HFFc6 (cell line): ENCODE measurements at places on chromosomes 11 and 22. TPM values are rescaled to one million over a fixed set of nuclear protein-coding genes. Genes with fewer than 3 reads are reported as not detected.

RASGRP2 gene
- 0.46 TPM in 1 of 3 replicates, not detected in the others for total RNA-seq

UBQLNL gene
- 0.09 to 0.21 TPM in 2 of 3 replicates, not detected in the other for total RNA-seq

GRCh38 chr11:119982517-119983239 lies 155.2 kb downstream of the TRIM29 start:
- no peak for DNase-seq

DNA sequence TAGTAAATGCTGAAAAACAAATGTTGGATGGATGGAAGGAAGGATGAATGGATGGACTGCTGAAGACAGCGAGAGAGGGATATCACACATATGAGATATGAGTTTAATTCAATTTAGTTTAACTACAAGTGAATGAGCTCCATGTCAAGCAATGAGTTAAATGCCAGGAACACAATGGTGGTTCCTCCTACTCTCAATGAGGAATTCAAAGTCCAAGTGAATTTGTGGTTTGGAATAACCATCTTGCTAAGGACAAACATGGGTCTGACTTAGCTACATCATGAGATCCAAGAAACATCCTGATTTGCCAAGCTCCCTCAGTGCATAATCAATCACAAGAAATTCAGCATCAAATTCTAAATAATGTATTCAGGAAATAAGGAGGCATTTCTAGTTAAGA lies 26.1 kb upstream of the PPP2R1B start:
- no peak for DNase-seq

DNA sequence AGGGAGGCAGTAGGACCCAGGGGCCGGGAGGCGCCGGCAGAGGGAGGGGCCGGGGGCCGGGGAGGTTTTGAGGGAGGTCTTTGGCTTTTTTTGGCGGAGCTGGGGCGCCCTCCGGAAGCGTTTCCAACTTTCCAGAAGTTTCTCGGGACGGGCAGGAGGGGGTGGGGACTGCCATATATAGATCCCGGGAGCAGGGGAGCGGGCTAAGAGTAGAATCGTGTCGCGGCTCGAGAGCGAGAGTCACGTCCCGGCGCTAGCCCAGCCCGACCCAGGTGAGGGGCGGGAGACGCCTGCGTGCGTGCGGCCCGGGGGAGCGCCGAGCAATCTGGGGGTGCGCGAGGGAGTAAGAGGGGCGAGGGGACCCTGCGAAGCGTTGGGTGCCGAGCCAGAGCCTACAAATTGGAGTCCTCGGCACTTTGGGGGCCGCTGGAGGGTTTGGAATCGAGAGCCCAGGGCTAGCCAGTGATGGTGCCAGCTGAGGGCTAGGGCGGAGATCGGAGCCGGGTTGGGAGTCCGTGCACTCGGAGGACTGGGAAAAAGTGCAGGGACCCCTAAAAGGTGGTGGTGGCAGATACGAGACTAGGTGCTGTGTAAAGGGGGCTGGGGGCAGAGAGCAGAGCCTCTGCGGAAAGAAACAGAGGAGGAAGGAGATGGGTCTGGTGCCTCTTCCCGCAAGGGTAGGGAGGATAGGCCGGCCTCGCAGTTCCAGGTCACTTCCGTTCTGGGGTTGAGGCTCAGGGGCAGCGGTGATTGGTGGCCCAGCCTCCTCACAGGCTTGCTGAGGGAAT lies at the start of gene SERPINH1:
TSS of gene SERPINH1 (plus strand) at position 206 of the 788 bp plus-strand sequence. CDS start 4,097 bp downstream, outside the sequence.
- DNase-seq = peak; percentile 84

CLMP gene
- total RNA-seq = 140 to 210 TPM (median 157 TPM) in 3 replicates

C11orf54 gene
- 12.7 to 14.4 TPM (median 13.1 TPM) in 3 replicates for total RNA-seq

GRCh38 chr11:46588131-46588530 lies 5.7 kb downstream of the AMBRA1 start:
- no peak for DNase-seq

GRCh38 chr11:37484298-37484697 lies 886.3 kb upstream of the RAG2 start:
- no peak for DNase-seq

- peak; percentile 12 for DNase-seq
Observed at GRCh38 chr11:131688048-131688693, 317.8 kb downstream of the NTM start.

- DNase-seq = no peak
Observed at GRCh38 chr11:365831-366230, 3.5 kb upstream of the B4GALNT4 start.

GRCh38 chr11:597166-597725 lies 18.5 kb downstream of the IRF7 start:
- DNase-seq = no peak
